ENCODE measurements at places on chromosomes 2 and 18.

DNA sequence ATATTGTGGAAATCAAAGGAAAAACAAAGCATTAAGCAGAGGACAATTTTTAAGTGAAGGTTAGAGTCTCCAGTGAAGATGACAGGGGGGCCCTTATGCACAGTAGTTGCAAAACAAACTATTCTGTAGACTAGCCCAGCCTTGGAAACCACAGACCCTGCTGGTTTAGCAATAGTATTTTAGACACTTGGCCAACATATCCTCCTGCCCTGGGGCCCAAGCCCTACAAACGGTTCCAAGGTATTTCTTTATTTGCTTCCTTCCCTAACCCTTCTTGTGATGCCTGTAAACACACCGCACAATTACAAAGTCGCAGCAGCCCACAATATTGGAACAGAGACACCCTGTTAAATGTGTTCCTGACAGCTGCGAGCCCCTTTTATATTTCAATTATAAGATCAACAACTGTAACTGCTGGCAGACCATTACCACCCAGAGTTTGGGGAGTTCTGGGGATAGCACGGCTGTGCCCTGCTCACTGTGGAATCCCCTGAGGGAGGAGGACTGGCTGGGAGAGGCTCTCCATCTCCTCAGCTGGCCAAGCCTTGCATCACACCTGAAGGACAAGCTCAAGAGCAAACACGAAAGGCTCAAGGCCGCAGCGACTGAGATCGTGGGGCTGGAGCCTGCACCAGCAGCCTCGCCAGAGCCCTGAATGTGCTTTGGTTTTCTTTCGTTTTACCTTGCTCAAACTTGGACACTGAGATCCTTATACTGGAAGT lies 282.2 kb upstream of the ATP5MC3 start:
- DNase-seq = no peak

GRCh38 chr2:188506843-188507242 lies 215.2 kb downstream of the GULP1 start:
- DNase-seq = no peak

- DNase-seq = no peak
Measured at GRCh38 chr2:176206682-176207081, 18.2 kb downstream of the HOXD1 start.

DNA sequence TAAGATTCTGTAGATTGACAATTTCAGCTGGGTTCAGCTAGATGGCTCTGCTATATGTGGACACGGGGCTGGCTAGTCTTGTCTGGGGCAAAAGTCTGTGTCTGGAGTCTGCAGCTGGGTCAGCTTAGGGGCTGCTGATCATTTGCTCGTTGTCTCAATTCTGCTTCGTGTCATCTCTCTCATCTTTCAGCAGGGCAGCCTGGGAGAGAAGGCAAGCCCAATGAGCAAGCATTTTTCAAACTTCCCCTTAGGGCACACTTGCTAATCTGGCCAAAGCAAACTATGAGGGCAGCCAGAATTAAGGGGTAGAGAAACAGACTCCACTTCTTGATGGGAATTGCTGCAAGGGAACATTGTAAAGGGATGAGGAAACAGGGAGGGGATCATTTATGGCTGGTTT lies 462.6 kb downstream of the SLC4A3 start:
- no peak for DNase-seq

- DNase-seq = no peak
Measured at GRCh38 chr2:200406379-200406778, 99.9 kb downstream of the SPATS2L start.

Measured in cortex of kidney (tissue), 1 donor.